ENCODE measurements at places on chromosomes 2 and 18. TPM values are rescaled to one million over a fixed set of nuclear protein-coding genes. Genes with fewer than 3 reads are reported as not detected.

The ALLC gene
- not detected for total RNA-seq

The MFSD6 gene
- 67.1 TPM for total RNA-seq

The LCT gene
- not detected for total RNA-seq

The ELOA2 gene
- total RNA-seq: not detected

The TCF23 gene
- not detected for total RNA-seq

The ACMSD gene
- not detected for total RNA-seq

The COMMD1 gene
- 21.4 TPM for total RNA-seq

The OR6B2 gene
- total RNA-seq: not detected

The FBXO48 gene
- total RNA-seq: 2.7 TPM

- H3K27ac ChIP-seq: no peak overlapping the region
- no peak overlapping the region for H3K4me3 ChIP-seq
- DNase-seq: no peak
- H3K4me1 ChIP-seq: no peaks in the 10 kb centered on the region
Observed at GRCh38 chr18:58338961-58339592, 289.8 kb downstream of the ALPK2 start.

- H3K36me3 ChIP-seq: no peaks in the 10 kb centered on the region
- H3K27ac ChIP-seq: no peak overlapping the region
- H3K4me3 ChIP-seq: no peak overlapping the region
- DNase-seq: no peak
- no peaks in the 10 kb centered on the region for H3K27me3 ChIP-seq
Observed at GRCh38 chr2:147375073-147375472, 469.8 kb upstream of the ACVR2A start.

DNA sequence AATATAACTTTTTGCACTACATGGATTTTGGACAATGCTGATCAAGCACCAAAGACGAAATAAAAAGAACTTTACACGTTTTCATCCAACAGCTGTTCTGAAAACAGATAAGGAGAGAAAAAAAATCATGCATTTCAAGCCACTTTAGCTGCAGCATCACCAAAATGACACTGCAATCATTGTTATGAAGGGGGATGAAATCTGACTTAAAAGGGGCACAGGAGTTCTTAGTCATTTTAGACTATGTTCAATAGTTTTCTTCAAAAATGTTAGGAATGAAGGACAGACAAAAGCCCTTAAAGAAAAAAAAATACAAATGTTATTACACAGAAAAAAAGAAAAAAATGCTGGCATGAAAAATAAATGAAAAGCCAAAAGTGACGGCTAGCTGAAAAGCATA, 71.2 kb downstream of the CUL3 start:
- no peak overlapping the region for H3K27ac ChIP-seq
- DNase-seq: no peak
- peaks cover 21% of the 10 kb centered on the region for H3K4me1 ChIP-seq
- H3K4me3 ChIP-seq: no peak overlapping the region

DNA sequence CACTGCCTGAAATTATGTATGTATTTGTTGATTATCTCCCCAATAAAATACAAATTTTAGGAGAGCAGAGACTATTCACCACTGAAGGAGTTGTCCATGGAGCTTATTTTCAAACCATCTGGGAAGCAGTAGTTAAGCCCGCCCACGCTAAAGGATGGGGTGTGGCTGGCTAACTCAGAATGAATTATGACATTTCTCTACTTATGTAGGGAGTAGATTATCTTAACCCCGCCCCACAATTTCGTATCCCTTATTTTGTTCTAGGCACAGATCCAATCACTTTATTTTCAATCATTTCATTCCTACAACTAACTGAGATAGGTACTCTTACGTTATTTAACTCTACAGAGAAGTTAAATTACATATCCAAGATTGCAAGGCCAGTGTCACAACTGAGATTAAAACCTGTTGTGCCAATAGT, 1.4 kb upstream of the LAPTM4A start:
- peaks cover 28% of the 10 kb centered on the region for H3K27me3 ChIP-seq
- peak overlapping the region; percentile 94 for H3K4me3 ChIP-seq
- peaks cover 32% of the 10 kb centered on the region for H3K4me1 ChIP-seq

GRCh38 chr2:68466778-68467076, 367 bp downstream of the FBXO48 start:
- no peak for DNase-seq
- H3K4me1 ChIP-seq: peaks cover 48% of the 10 kb centered on the region
- peak overlapping the region; percentile 98 for H3K4me3 ChIP-seq
- no peaks in the 10 kb centered on the region for H3K36me3 ChIP-seq
- peak overlapping the region; percentile 97 for H3K27ac ChIP-seq

DNA sequence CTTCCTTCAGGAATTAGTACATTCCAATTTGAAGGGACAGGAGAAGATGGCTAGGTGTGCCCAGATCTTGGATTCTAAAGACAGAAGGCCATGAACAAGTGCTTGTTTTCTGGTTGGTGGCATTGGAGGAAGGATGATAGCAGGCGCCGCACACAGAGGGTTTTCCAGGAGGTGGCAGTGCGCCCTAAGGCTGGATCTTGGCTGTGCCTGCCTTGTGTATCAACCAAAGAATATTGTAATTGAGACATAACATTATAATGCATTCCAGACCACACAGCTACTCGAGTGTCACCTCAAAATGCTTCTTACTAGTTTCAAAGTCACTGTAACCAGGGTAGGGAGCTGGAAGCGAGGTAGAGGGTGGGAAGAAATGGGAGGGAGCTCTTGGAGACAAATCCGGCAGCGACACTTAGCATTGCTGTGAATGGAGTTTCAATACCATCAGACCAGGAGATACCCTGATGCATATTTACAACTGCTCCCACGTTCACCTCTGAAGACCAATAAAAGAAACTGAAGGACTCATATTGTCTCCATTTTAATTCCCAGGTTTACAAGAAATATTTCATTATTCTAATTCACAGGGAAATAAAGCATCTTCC, 42.5 kb downstream of the CPO start:
- H3K4me3 ChIP-seq: no peak overlapping the region
- peak; percentile 5 for DNase-seq
- H3K27ac ChIP-seq: no peak overlapping the region

DNA sequence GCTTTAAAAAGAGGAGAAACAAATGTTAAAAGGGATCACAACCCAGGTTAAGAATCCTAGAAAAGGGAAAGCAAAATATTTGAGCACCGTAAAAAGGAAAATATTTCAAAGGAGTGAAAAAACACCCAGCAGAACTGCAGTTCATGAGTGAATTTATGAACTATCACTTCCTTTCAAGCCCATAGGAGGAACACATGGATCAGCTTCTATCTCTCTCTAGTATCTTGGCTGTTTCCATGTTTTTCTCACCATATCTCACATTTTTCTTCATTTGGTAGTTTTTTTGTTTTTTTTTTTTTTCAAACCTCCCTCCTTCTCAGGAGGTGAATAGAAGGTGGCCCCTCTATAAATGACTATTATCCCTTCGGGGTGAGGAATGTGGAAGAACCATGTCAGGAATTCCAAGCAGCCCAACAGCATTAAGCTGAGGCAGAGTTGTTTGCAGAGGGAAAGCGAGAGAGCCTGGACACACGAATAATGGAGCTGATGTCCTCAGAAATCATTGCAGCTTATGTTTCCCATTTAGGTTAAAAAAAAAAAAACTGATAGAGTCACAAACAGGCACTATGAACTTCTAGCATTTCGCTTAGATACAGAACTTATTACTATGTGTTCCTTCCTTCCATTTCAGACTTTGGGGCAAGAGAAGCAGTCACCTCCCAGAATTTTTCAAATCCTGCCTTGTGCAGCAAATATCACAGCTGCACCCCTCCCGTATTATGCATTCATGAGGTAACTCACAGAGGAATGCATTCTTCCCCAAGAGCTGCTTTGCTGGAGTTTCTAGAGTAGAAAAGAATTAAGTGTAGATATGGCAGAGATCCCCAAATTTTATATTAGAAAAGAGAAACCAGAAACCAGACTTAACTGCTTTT, 315.6 kb downstream of the IRS1 start:
- H3K27ac ChIP-seq: no peak overlapping the region
- DNase-seq: no peak
- no peak overlapping the region for H3K4me3 ChIP-seq
- no peaks in the 10 kb centered on the region for H3K36me3 ChIP-seq

- no peak overlapping the region for H3K4me3 ChIP-seq
- no peak overlapping the region for H3K27ac ChIP-seq
- no peak for DNase-seq
- no peaks in the 10 kb centered on the region for H3K27me3 ChIP-seq
- no peaks in the 10 kb centered on the region for H3K4me1 ChIP-seq
- H3K36me3 ChIP-seq: no peaks in the 10 kb centered on the region
Observed at GRCh38 chr2:45938649-45939511, 287.4 kb downstream of the PRKCE start.

DNA sequence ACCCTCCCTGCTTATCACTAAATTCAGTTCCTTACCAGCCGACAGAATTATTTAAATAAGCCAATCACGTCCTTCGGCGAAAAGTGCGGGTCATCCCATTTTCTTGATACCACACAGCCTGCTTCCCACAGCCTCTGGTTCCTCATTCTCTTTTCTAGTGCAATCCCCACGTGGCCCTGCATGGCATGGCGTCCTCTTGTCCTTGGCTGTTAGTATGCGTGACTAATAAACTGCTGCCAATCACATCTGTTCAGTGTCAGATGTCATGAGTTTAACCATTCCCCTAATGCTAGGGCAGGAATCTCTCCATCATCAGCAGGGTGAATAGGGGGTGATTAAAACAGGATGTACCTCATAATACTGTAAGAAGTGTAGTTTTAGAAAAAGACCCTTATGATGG, 62.8 kb upstream of the TSPYL6 start:
- peaks cover 8% of the 10 kb centered on the region for H3K27me3 ChIP-seq
- H3K27ac ChIP-seq: no peak overlapping the region
- H3K36me3 ChIP-seq: no peaks in the 10 kb centered on the region
- DNase-seq: no peak
- no peaks in the 10 kb centered on the region for H3K4me1 ChIP-seq

DNA sequence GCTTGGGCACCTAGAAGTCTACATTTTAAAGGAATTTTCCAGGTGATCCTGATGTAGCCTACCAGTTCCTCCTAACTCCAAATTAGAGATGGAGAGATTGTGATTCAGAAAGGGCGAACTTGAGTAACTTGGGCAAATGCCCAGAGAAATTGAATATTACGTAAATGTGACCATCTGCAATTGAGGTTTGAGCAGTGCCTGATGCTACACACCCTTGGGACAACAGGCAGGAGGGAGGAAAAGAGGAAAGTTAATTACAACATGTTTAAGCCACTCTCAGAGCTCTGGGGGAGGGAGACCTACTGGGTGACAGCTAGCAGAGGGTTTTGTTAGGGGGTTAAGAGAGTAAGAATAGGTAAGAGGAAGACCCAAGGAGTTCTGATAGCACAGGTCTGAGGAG, 208.9 kb downstream of the LPIN1 start:
- H3K4me3 ChIP-seq: no peak overlapping the region
- H3K27ac ChIP-seq: no peak overlapping the region
- H3K27me3 ChIP-seq: peaks cover 10% of the 10 kb centered on the region
- H3K4me1 ChIP-seq: no peaks in the 10 kb centered on the region
- H3K36me3 ChIP-seq: no peaks in the 10 kb centered on the region
- DNase-seq: no peak

GRCh38 chr2:158501301-158501700, 44.5 kb downstream of the PKP4 start:
- no peaks in the 10 kb centered on the region for H3K27me3 ChIP-seq
- H3K27ac ChIP-seq: no peak overlapping the region
- no peak overlapping the region for H3K4me3 ChIP-seq
- no peaks in the 10 kb centered on the region for H3K4me1 ChIP-seq

- H3K4me3 ChIP-seq: no peak overlapping the region
- no peak overlapping the region for H3K27ac ChIP-seq
- no peaks in the 10 kb centered on the region for H3K27me3 ChIP-seq
- no peaks in the 10 kb centered on the region for H3K4me1 ChIP-seq
- no peak for DNase-seq
Observed at GRCh38 chr2:18062892-18063291, 184.4 kb downstream of the KCNS3 start.

DNA sequence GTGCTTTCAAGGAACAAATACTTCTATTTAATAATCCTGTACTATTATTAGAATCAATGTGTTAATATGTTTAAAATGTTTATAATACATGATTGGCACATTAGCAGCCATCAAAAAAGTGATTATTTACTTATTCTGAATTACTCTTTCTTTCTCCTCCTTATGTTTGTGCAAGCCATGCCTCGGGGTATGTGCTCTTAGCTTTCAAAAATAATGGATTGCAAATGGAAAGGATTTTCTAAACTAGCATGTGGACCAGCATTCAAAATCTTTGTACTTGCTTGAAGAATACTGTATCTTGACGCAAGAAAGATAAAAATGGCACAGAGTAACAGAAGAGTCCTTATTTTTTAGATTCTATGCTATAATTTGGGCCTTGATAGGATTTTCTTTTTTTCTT, 156.5 kb downstream of the CDH7 start:
- H3K27ac ChIP-seq: no peak overlapping the region
- H3K4me3 ChIP-seq: no peak overlapping the region
- H3K36me3 ChIP-seq: no peaks in the 10 kb centered on the region
